Midbrain (tissue), 1 donor: ENCODE measurements at places on chromosomes 2 and 18.

- DNase-seq = no peak
Observed at GRCh38 chr18:26536032-26536431, 12.3 kb downstream of the KCTD1 start.

DNA sequence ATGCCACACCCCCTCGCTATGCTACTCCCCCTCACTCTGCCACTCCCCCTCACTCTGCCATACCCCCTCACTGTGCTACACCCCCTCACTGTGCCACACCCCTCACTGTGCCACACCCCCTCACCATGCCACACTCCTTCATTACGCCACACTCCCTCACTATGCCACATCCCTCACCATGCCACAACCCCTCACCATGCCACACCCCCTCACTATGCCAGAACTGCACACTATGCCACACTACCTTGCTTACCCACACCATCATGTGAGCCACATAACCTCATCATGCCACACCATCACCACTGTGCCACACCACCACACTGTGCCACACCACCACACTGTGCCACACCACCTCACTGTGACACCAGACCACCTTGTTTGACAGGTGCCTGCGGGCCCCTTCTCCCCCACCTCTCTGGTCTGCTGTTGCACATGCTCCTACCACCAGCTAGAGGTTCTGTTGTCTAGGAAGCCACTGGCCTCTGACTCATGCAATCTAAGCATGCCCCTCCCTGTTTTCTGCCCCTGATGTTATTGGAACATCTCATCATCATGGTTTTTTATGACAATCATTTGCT is 22.0 kb downstream of the MARCHF4 start:
- no peak for DNase-seq

DNA sequence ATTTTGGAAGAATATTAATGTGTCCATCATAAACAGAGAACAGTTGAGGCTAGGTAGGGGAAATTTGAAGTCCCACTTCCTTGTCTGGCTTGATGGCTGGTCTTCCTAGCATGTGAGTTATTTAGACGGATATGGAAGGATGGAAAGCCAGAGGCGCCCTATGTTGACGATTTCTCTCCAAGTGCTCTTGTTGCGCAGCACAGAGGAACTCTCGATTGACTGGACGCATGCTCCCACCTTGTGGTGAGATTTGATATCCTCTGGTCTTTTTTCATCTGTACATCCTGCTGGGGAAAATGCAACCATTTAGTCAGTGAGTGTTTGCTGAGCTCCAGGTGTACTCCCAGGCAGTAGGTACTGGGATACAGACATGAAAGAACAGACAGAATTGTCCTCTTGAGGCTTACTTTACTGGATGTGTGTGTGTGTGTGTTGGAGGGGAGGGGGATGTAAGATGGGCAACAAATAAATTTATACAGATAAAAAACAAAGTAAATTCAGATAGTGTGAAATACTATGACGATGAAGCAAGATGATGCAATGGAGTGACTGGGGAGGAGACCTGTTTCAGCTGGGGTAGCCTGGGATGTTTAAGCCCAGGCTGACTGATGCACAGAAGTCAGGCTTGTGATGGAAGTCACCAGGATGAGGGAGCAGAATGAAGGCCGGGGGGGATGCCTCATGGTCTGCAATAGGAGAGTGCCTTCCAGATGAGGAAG is 137.2 kb downstream of the TRIM43 start:
- peak; percentile 88 for DNase-seq

- peak; percentile 2 for DNase-seq
Observed at GRCh38 chr2:108215794-108216211, 24.0 kb upstream of the SULT1C3 start.

DNA sequence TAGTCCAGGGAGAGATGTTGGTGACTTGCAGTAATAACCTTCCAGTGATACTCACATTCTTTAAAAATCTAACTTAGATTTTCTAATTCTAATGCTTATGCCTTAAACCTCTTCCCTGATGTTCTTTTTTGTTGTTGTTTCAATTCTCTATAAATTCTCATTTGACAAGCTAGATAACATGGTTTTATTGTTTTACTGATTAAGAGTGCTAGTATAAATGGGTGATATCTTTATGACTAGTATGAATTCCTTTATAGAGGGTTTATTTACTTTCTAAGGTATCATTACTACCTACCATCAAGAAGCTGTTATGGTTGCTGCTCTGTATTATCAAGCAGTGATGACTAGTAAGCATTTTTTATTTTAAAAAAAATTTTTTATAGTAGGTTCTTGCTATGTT is 35.0 kb downstream of the ACVR2A start:
- DNase-seq = no peak

DNA sequence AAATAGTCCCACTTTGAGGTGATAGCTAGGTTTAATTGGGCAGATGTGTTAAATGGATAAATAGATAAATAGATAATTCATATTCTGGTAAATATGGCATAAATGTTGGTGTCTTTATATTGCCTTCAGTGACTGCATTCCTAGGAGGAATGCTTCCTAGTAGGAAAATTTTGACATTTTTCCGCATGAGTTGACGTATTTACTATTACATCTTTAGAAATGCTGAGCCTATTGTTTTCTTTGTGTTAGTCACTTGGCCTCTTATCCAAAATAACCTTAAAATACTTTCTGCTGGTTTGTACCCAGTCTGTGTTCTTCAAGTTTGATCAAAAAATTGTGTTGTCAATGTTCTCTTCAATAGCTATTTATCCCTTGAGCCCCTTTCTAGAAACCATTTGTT is 495.6 kb upstream of the ZEB2 start:
- no peak for DNase-seq

GRCh38 chr2:177108890-177109289 is 103.7 kb upstream of the HNRNPA3 start:
- DNase-seq = no peak

DNA sequence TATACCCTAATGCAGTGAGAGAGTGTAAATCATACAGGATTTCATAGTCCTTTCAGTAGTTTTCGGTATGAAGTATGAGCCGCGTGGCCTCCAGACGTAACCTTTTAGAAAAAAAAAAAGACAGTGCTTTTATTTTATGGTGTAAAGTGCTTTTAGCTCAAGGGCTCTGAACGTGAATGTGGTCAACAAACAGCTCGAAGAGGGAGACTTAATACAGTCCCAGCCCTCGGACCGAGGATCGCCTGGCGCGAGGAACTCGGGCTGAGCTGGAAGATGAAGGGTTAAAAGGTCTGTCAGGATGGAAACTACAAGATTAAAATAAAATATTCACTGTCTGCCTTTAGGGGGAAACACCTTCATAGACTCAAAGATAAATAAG is 4.0 kb upstream of the BCL11A start:
- DNase-seq = no peak

DNA sequence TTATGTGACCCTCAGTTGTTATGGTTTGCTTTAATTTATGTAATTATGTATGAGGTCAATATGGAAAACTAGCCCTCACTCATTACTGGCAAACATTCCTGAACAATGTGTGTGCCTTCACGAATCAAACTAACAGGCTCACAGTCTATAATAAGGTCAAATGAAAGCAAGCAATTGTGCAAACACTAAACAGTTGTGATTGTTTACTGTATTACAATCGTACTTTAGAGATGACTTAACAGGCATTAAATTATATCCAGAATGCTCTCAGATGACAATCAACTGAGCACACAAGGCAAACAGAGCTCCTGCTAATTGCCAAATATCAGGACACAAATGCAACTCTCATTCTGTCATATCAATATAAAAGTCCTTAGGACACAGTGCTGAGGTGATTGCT is 29.5 kb downstream of the COL5A2 start:
- no peak for DNase-seq

- DNase-seq = no peak
Observed at GRCh38 chr2:44100351-44100750, 68.3 kb upstream of the PPM1B start.

- DNase-seq = no peak
Observed at GRCh38 chr2:178282075-178282815, 87.9 kb downstream of the OSBPL6 start.

GRCh38 chr2:226463154-226463553 is 336.5 kb downstream of the IRS1 start:
- DNase-seq = no peak

DNA sequence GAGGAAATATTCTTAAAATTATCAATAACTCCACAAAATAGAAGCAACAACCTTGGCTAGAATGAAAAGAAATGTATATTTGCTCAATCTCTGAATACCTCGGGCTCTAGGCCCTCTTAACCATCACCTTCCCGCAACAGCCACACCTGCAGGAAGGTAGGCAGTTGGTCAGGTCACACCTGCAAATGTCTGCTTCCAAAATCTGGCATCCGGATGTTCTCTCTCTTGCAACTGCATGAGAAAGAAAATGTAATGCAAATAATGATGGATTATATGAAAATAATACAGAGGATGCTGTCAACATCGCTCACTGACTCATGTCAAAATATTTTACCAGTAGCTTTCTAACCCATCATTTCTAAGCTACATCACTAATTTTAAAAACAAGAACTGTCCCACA is 148.3 kb downstream of the SATB2 start:
- no peak for DNase-seq

GRCh38 chr2:30192314-30192713 is 39.0 kb upstream of the LBH start:
- no peak for DNase-seq

DNA sequence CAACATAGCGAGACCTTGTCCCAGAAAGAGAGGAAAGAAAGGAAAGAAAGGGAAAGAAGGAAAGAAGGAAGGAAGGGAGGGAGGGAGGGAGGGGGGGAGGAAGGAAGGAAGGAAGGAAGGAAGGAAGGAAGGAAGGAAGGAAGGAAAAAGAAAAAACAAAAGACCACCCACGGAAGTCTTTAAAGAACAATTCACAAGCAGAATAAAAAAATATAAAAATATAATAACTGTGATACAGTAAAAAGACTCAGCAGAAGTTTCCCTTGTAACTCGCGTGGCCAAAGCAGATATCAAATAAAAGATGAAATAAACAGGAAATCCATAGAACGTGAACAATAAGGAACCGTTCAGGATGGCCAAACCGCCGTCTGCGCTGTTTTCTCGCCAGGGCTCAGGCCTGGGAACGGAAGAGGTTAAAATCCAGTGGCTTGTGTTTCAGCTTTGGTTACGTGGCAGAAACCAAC is 1.2 kb upstream of the SLC1A4 start:
- no peak for DNase-seq

GRCh38 chr2:125168442-125168841 is 1143.4 kb downstream of the CNTNAP5 start:
- no peak for DNase-seq

DNA sequence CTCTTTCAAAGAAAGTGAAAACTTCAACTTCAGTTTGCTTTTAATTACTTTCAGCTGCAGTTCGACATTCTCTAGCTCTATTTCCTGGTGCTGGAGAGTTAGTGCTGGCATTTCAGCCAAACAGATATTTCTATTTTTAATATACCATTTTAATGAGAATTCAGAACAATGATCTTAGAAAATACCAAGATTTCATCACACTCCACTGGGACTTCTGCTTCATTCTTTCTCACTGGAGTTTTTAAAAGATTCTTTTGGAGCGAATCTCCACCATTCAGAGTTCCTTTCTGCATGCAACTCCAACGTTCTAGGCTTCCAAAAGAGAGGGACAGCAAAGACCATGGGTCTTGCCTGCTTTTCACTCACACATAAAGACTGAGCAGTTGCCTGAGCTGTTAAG is 94.2 kb downstream of the CABLES1 start:
- no peak for DNase-seq

GRCh38 chr18:9685615-9685890 is 22.5 kb upstream of the RAB31 start:
- DNase-seq = no peak

GRCh38 chr2:207167099-207167923 is 1.6 kb upstream of the KLF7 start:
- DNase-seq = peak; percentile 76

- DNase-seq = no peak
Observed at GRCh38 chr2:69604026-69604678, 39.4 kb downstream of the AAK1 start.

DNA sequence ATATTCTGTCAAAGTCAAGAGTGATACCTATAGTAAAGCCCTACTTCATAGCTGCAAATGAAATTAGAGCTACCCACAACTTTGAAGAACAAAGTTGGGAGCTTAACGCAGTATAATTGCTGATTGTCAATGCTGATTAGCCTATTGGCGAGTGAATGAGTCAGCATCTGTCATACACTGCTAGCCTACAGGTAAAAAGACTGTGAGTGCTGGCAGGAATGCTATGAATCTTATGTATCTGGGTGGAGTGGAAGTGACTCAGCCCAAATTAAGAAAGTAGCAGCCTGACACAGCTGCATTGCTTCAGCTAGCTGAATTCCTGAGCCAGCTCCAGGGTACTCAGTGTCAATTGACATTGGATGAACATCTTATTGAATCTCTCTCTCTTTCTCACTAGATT is 179.4 kb upstream of the DCC start:
- DNase-seq = no peak

GRCh38 chr2:158953454-158953853 is 15.0 kb upstream of the TANC1 start:
- DNase-seq = no peak

GRCh38 chr2:39730685-39731302 is 48.3 kb downstream of the THUMPD2 start:
- DNase-seq = peak; percentile 37

DNA sequence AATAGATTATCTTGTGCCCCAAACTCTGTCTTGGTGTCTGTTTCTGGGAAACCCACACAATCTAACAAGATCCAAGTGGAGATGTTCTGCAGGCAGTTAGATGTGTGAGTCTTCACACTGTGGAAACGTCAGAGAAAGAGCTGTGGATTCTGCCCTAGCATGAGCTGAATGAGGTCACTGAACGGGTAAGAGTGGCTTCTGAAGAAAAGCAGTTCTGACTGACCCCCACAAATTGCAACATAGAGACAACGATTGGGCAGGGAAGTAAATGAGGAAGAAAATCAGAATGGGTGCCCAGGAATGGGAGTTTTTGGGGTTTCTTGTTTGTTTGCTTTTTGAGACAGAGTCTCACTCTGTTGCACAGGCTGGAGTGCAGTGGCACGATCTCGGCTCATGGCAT is 12.9 kb upstream of the RPL37A start:
- DNase-seq = no peak

GRCh38 chr2:200222791-200223190 is 83.7 kb upstream of the SPATS2L start:
- peak; percentile 10 for DNase-seq

DNA sequence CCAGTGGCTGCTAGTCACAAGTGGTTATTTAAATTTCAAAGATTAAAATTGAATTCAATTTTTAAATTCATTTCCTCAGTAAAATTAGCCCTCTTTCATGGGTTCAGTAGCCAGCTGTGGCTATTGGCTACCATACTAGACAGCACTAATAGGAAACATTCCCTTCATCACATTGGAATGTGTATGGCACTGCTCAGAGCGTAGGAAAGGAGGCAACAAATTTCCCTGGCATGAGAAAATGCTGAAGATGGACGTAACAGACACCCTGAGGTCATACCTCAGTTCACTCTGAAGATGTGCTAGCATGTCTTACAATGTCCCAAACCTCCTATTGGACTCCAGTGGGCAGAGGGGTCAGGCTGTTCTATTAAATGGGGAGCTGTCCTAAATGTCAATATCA is 96.4 kb downstream of the C1QL2 start:
- DNase-seq = no peak
